ENCODE measurements at places on chromosomes 11 and 22. TPM values are rescaled to one million over a fixed set of nuclear protein-coding genes. Genes with fewer than 3 reads are reported as not detected.

DNA sequence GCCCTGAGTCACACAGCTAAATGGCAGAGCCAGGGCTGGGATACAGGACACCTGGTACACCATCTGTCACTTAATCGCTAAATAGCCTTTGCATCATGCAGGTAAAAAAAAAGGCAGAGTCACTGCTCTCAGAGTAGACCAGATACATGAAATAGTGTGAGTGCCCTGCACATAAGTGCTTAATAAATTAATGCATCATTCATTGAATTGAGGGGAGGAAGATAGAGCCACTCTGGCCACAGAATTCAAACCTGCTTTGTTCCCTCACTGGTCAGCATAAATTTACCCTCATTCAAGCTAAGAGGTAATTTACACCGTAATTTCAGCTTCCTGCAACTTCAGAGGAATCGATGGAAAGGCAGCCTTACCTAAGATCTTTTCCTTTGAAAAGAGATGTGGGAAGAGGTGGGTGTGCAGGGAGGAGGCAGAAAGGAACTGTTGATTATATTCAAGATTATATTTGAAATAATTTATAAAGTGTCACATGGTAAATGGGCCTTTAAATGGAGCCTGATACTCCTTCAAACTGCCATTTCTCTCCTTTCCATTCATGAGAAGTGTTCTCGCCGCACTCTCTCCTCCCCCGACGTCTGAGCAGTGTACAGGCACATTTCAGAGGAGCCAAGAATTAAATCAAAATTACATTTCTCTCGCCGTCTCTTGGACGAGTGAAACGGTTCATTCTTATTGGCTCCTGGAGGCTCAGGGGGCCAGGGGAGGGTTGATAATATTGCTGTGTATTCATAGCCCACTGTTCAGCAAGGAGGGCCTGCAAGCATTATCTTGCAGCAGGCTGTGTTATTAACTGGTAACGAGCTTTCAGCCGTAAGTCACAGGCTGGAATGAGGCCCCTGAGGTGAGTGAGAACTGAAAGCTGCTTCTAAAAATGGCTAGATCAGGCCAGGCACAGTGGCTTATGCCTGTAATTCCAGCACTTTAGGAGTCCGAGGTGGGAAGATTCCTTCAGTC is 52.2 kb upstream of the HMGXB4 start:
- no peak for DNase-seq

The OR6A2 gene
- total RNA-seq, result 0.17 TPM

GRCh38 chr11:63716046-63716445 is 34.7 kb downstream of the RTN3 start:
- DNase-seq, result no peak

The VSIG10L2 gene
- not detected for total RNA-seq

GRCh38 chr11:68761801-68762200 is 10.5 kb upstream of the TESMIN start:
- DNase-seq, result no peak

DNA sequence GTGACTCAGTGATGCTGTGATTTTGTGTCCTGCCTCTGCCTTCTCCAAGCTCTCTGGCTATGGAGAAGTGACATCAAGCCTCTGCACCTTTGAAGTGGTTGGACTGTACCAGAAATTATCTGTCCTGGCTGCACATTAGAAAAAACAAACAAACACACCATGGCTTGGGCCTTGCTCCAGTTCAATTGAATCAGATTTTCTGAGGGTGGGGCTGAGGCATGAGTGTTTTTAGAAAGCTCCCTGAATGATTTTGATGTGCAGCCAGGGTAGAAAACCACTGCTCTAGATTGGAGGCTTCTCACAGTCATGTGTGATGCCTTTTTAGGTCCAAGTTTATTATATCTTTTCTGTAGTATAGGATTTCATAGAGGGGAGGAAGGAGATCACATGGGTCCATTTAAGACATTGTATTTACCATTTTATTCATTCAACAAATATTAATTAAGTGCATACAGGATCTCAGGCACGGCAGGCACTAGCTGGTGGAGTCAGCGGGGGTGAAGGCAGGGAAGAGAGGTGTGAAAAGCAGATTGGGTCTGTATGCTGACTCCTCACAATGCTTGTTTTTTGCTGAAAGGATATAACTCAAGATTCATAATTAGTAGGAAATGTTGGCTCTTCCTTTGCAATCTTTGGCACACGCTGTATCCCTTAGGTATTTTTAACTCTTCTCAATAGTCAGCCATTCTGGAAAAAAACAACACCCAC is 7.1 kb upstream of the VSTM5 start:
- DNase-seq, result peak; percentile 20

GRCh38 chr22:45948081-45948648 is 28.8 kb downstream of the WNT7B start:
- no peak for DNase-seq

The NECTIN1 gene
- total RNA-seq, result 3.1 TPM

The ATP6V1E1 gene
- 139 TPM for total RNA-seq

GRCh38 chr11:116615211-116615865 is 157.4 kb downstream of the BUD13 start:
- no peak for DNase-seq

DNA sequence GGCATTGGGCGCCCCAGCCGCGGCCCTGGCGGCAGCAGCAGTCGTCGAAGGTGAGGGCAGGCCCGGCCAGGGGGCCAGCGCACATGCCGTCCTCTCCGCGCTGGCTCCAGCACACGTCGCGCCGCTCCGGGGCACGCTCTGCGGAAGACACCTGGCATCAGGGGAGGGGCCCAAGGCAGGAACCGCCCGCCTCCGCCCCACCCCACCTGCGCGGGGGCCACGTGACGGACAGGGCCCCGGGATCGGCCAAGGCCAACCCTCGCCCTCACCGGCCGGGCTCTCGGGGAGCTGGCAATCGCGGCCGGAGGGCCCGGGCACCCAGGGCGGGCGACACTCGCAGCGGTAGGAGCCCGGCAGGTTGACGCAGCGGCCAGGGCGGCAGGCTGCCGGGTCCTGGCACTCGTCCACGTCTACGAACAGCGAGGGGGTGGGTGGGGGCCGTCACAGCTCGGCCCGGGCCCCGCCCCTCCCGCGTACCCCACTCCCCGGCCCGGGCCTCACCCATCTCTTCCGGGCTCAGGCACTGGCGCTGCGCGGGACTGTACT is 14.9 kb downstream of the SCYL1 start:
- no peak for DNase-seq

DNA sequence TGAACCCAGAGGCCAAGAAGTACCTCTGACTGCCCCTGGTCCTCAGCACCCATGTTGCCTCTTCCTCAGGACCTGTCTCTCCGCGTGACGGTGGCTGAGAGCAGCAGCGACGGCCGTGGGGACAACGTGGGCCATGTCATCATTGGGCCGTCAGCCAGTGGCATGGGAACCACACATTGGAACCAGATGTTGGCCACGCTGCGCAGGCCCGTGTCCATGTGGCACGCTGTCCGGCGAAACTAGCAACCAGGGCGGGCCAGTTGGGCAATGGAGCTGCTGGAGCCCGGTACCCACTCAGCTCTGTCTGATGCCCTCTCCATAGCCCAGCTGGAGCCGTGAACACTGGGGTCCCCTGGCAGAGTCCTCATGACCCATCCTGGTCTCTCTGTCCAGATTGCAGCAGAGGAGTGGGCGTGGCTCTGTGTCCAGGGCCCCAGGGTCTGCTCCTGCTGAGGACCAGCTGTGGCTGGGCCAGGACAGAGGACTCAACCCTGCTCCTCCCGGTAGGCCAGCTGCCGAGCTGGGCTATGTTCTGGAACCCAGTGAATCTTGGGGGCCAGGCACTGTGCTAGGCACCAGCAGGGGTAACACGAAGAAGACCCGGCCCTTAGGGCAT is 8.0 kb upstream of the RHOD start:
- DNase-seq, result no peak

The NCAM1 gene
- 2.2 TPM for total RNA-seq

DNA sequence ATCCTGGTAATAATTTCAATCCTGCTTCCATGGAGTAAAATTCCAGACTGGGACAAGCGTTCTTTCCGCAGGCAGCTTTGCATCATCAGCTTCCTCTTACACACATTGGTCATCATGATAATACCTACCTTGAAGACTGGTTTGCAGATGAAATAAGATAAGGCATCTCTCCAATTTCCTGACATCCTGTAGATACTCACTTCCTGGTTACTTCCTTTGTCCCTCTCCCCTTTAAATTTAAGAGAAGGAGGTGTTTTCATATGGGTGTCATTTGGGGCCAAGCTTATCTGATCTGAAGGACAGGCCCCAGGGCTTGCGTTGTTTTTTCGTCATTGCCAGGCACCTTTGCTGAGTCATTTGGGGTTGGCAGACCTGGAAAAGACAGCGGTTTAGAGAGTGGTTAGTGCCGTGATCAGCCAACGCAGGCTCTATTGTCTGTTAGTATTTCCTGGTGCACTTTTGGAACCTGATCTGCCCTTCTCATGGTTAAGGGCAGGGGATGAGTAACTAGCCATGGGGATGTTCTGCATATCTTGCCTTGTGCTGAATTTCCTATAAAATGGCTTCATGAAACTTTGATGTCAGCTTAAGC is 24.1 kb downstream of the GRAMD1B start:
- DNase-seq, result peak; percentile 47

- DNase-seq, result no peak
Measured at GRCh38 chr11:112590764-112591163, 330.1 kb upstream of the PLET1 start.

DNA sequence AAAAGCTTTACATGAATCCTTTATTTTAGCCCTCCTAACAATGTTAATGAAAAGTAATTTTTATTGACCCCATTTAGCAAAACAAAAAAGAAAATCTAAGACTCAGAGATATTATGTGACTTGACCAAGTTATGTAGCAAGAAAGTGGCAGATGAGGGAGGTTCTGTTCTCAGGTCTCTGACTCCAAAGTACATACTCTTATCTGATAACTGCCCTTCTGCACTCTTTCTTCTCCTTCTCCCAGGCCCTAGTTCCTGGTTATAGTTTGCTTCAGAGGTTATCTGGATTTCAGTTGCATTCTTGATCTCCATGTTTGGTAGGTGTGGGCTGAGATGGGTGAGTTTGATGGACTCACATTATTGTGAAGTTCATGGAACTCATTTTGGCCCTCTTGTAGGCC is 4.5 kb downstream of the OR9Q2 start:
- no peak for DNase-seq

GRCh38 chr11:22194306-22194705 is 1.4 kb downstream of the ANO5 start:
- no peak for DNase-seq

DNA sequence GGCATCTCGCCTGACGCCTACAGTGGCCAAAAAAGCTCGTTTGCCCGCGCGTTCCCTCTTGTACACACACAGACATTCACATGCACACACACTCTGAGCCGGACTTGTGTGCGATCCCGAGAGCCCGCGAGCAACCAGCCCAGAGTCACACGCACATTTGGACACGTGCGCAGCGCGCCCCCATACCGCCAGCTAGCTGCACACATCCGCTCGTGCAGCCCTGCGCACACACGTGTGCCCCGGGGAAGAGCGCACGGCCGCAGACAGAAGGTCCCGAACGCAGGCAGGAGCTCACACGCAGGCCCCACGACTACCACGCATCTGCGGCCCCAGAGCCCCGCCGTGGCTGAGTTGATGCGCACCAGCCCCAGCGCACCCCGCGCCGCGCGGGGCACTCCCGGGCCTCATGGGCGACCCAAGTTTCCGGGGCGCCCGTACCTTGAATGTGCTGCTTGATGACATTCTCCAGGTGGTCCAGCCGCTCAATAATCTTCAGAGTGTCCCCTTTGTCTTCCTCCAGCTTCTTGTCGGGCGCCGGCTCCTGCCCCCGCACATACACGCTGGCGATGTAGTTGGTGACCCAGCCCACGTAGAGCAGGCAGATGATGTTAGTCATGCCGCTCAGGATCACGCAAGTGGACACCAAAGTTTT is 758 bp downstream of the GALNT18 start:
- peak; percentile 47 for DNase-seq

- DNase-seq, result peak; percentile 61
Measured at GRCh38 chr11:62574363-62575071, 826 bp upstream of the EEF1G start.

DNA sequence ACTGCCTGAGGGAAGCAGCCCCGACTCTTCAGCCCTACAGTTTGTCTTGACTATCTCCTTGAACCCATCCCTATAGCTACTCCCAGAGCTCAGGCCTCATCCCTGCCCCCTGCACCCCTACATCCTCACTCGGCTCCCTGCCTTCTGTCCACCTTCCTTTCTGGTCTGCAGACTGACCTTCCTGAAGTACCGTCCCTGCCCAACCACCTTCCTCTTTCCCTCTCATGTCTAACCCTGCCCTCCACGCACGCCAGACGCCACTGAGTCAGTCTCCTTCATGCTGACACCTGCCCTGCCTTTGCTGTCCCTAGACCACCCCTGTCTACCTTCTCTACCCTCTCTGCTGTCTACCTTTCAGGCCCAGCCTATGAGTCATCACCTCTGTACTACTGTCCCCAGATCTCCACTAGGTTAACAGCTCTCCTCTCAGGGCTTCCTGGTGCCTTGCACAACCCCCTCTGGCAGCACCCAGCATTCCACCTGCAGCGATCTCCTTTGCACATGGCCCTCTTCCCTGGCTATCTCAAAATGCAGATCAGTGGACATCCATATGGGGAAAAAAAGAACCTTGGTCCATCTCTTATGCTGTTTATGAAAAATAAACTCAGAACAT is 8.9 kb downstream of the KCTD21 start:
- DNase-seq, result no peak

The TMEM41B gene
- 48.2 TPM for total RNA-seq

The CCDC87 gene
- 0.17 TPM for total RNA-seq

DNA sequence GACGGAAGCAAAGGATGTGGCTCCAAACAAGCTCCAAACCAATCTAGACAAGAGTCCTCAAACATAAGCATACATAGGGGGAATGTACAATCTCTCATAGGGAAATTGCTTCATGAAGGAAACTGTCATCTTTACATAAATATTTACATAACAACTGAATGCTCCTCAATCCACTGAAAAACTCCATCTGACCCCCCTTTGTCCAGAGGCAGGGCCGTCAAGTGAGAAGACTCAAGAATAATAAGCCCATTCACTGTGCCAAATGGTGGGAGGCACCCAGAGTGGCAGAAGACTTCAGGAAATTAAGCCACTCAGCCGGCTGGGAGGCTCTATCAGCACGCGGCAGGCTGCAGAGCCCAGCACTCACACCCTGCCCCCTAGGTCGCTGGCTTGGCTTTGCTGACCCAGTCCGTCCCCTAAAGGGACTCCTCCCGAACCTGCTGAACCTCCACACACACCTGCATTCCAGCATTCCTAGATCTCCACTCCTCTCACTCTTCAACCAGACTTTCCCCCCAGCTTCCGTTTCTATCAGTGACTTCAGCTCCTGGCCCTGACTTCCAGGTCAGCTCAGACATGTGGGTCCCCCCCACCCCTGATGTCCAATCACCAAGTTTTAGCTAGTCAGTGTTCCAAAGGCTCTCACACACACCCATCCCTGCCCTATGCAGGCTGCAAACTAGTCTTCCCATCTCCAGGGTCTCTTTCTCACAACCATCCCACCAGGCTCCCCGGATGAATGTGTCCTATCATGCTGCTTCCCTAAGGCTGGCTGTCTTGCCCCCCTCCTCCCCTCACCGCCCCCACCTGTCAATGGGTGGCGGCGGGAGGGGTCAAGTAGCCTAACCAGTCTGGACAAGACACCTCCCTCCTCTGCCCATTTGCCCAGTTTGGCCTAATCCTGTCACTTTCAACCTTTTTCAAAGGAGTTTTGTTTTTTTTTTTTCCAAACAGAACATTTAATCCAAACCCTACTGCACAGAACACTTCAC is 11.3 kb downstream of the VPS37C start:
- peak; percentile 59 for DNase-seq

Measured in dermis blood vessel endothelial cell (primary cell).